ENCODE measurements at places on chromosomes 3 and 15. TPM values are rescaled to one million over a fixed set of nuclear protein-coding genes. Genes with fewer than 3 reads are reported as not detected.

The GOLGA8J gene
- not detected for total RNA-seq

The SH2D7 gene
- total RNA-seq = not detected

The ALDH1L1 gene
- 0.64 TPM for total RNA-seq

The RETNLB gene
- total RNA-seq = not detected

The TGM5 gene
- not detected for total RNA-seq

The CADM2 gene
- total RNA-seq = 0.23 TPM

The SEC11A gene
- total RNA-seq = 332 TPM

The ARRDC4 gene
- 0.17 TPM for total RNA-seq

The PLSCR2 gene
- total RNA-seq = not detected

The GLDN gene
- not detected for total RNA-seq

Measured in A549 treated with CpdA at 1 μM for 4 hours (cell line).